ENCODE measurements at places on chromosomes 2 and 18.

DNA sequence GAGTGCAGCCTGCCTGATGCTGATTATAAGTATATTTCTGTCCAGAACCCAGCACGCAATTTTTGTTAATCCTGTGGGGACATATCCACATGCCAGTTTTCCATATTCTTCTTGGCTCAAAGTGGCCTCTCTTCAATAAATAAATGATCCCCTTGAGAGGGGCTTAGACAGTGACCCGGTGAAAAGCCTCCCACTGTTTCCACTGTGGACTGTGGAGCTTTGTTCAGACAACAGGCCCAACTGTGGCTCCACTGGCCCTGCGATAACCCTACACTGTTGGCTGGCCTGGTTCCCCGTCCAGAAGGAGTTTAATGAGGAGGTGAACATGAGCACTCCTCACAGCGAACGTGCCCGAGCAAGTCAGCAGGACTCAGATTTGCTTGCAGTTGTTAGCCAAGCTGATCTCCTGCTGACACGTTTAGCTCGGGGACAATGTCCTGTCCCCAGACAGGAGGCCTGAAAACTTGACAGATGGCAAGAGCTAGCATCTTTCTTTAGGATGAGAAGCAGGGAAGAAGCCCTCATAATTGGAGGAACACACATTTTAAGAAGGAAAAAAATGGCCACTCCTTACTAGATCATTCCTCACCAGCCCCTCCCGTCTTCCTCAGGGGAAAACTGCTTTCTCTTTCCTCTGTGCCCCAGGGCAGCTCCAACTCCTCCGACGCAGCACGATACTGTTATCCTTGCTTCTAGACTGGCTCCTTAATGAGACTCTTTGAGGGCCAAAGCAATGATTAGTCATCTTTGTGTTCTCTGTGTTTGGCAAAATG, 20.0 kb upstream of the MTCL1 start:
- DNase-seq = peak; percentile 80
- no peaks in the 10 kb centered on the region for H3K27me3 ChIP-seq
- H3K4me3 ChIP-seq = no peak overlapping the region

DNA sequence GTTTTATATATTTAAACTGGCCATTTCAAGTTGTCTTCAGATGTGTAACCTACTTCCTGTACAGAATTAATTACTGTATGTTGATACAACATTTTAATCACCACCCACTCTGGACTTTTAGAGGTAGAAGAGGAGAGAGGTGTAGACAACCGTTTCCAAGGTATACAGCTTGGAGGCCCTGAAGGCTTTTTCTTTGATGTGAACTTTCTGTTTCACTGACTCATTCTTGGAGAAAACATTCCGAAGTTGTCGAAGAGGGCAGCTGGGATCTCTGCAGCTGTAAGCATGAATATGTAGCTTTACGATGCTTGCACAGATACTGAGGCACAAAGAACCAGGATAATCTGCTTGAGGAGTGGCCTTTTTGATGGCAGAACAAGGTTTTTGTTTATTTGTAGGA, 137.0 kb downstream of the NCKAP5 start:
- H3K4me1 ChIP-seq = no peaks in the 10 kb centered on the region
- no peak overlapping the region for H3K4me3 ChIP-seq
- peak; percentile 74 for DNase-seq
- H3K27ac ChIP-seq = no peak overlapping the region

- peaks cover 8% of the 10 kb centered on the region for H3K27me3 ChIP-seq
- H3K36me3 ChIP-seq = no peaks in the 10 kb centered on the region
- peak; percentile 67 for DNase-seq
Observed at GRCh38 chr2:219433666-219434467, 776 bp upstream of the SPEG start.

DNA sequence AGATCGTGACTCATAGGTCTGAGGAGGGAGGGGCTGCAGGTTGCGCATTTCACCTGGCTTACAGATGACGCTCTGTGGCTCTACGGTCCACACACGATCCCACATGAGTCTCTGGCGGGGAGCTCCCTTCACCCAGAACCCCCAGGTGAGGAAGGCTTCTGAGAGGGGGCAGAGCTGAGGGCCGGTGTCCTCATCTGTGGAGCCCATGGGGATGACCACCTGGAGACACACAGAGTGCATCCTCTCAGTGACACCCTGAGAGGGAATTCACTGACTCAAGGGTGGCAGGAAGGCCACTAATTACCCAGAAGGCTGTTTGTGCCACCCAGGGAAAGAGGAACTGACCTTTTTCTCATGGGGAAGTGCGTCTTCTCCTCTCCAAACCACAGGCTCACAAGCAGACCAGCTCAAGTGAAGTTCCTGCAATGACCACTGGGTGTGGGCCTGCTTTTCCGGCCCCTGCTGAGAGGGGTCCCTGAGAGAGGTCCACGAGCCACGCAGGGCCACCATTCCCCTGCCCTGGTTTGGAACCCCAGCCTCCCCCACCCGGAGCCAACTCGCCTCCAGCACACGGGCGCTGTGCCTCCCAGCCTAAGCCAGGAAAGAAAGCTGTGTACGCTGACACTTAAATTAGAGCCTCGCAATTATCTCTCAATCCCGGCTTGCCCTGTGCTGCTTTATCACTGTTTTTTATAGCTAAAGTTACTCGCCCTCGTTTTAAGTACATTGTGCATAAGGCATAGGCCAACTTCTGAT, 114.1 kb downstream of the BCL11A start:
- H3K27ac ChIP-seq = no peak overlapping the region
- H3K4me3 ChIP-seq = no peak overlapping the region
- no peak for DNase-seq
- H3K27me3 ChIP-seq = no peaks in the 10 kb centered on the region
- H3K4me1 ChIP-seq = no peaks in the 10 kb centered on the region

GRCh38 chr18:13823707-13824395, at the start of gene MC5R:
TSS of gene MC5R (plus strand) at chr18:13824149. CDS start at chr18:13825766, 1,617 bp downstream.
- no peaks in the 10 kb centered on the region for H3K27me3 ChIP-seq
- peak within 1 kb of the TSS; percentile 20 for H3K4me3 ChIP-seq
- H3K4me1 ChIP-seq = no peaks in the 10 kb centered on the region
- no peaks in the 10 kb centered on the region for H3K36me3 ChIP-seq
- no peak within 1 kb of the TSS for H3K27ac ChIP-seq

DNA sequence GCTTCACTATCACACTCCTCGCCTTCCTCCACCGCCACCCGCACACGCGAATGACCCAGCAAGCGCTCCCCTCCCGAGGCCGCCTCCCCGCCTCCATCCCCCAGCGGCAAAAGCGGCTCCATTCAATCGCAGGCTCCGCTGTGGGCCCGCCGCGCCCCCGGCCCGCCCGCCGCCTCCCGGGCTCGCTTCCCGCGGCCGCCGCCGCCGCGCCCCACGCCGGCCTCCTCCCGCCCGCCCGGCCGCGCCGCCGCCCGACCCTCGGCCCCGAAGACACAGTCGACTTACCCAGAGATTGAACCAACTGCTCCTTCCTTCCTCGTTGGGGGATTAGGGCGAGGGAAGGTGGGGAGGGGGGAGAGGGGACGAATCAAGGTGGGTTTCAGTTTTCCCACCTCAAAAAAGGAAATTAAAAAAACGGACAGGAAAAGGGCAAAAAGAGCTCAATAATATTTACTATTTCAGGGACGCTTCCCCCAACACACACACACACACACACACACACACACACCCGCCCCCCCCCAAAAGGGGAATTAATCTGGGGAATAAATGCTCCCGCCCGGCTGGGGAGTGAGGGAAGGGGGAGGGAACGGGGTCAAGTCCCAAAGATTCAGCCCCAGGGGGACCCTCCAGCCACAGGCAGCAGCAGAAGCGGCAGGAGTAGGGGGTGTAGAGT, 743 bp downstream of the XPO1 start:
- H3K36me3 ChIP-seq = peaks cover 2% of the 10 kb centered on the region
- H3K27ac ChIP-seq = peak overlapping the region; percentile 96
- DNase-seq = peak; percentile 9
- H3K27me3 ChIP-seq = no peaks in the 10 kb centered on the region
- H3K4me1 ChIP-seq = peaks cover 3% of the 10 kb centered on the region

DNA sequence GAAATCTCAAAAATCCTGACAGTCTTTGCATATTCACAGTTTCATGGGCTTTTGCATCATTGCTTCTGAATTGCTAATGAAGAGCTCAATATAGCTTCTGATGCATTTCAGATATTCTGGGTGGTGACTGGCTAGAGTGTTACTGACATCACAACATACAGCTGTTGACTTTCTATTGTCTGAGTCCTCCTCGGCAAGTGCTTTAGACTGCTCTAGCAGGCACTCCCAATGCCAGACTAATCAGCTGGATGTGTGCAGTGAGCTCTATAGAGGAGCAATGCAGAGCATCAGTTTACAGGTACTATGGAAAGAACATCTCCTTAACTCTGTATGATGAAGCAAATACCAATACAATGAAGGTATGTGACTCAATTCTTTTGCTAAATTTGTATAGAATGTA, 54.9 kb downstream of the R3HDM1 start:
- no peak overlapping the region for H3K27ac ChIP-seq
- no peak overlapping the region for H3K4me3 ChIP-seq
- DNase-seq = no peak

- H3K4me1 ChIP-seq = peaks cover 5% of the 10 kb centered on the region
- H3K27me3 ChIP-seq = no peaks in the 10 kb centered on the region
- DNase-seq = peak; percentile 8
Observed at GRCh38 chr2:177433402-177433801, 40.8 kb downstream of the AGPS start.

- H3K4me3 ChIP-seq = no peak overlapping the region
- no peaks in the 10 kb centered on the region for H3K4me1 ChIP-seq
- no peak for DNase-seq
- no peak overlapping the region for H3K27ac ChIP-seq
- no peaks in the 10 kb centered on the region for H3K27me3 ChIP-seq
Observed at GRCh38 chr2:109370399-109371035, 241.5 kb downstream of the SH3RF3 start.

DNA sequence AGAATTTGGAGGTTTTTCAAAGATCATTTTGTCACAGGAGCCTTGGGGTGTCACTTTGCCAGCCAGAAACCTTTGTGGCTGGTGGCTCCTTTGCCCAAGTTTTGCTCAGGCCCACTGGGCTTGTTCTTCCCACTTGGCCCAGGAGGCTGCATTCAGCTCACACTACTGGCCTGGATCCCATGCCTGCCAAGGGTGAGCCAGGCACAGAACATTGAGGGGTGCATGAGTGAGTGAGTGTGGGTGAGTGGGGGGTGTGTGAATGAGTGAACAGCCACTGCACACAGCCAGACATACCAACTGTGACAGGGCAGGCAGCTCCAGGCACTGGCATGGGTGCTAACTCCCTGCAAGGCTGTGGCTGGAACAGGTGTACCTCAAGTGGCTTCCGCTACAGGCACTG, 39.6 kb downstream of the FAM171B start:
- DNase-seq = no peak
- no peak overlapping the region for H3K27ac ChIP-seq
- H3K27me3 ChIP-seq = no peaks in the 10 kb centered on the region
- H3K4me3 ChIP-seq = no peak overlapping the region
- H3K36me3 ChIP-seq = no peaks in the 10 kb centered on the region

GRCh38 chr18:59039449-59039848, 100.2 kb upstream of the SEC11C start:
- no peaks in the 10 kb centered on the region for H3K4me1 ChIP-seq
- no peaks in the 10 kb centered on the region for H3K27me3 ChIP-seq
- H3K4me3 ChIP-seq = no peak overlapping the region
- H3K27ac ChIP-seq = no peak overlapping the region

DNA sequence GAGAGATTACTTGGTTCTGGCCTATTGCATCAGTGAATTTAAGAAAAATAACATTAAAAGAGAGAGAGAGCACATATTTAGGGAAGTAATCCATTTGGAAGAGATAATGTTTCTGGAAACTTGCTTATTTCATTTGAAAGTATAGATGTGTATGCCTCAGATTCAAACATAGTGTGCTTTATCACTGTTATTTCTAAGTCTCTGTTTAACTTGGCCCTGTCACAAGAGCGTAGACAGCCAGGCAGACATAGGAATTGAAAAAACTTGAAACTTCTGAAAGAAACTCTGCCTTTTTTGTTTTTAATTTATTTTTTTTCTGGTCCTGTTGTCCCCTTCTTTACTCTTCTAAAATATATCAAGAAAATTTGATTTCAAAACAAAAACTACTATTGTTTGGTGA, 849.1 kb downstream of the CNTNAP5 start:
- no peak overlapping the region for H3K27ac ChIP-seq
- no peaks in the 10 kb centered on the region for H3K36me3 ChIP-seq
- H3K4me3 ChIP-seq = no peak overlapping the region
- no peak for DNase-seq
- H3K4me1 ChIP-seq = no peaks in the 10 kb centered on the region

DNA sequence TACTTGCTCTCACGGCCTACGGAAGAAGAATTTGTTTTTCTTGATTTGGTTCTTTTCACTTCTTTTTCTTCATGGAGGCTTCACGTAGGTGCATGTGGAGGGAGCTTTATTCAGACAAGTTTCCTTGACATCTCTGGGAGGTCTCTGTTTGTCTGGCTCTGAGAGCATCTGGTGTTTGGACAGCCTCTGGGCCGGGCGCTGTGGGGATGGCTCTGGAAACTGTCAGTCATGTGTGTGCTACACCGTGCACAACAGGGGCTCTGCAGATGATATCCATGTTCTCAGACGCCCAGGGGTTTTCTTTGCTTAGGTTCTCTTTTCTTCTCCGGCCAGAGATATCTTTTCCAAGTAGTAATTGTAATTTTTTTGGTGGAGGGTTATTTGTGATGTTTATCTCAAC, 130.7 kb downstream of the SH3RF3 start:
- DNase-seq = no peak
- no peak overlapping the region for H3K4me3 ChIP-seq
- H3K36me3 ChIP-seq = no peaks in the 10 kb centered on the region
- no peaks in the 10 kb centered on the region for H3K27me3 ChIP-seq
- no peak overlapping the region for H3K27ac ChIP-seq
- peaks cover 9% of the 10 kb centered on the region for H3K4me1 ChIP-seq

- DNase-seq = peak; percentile 25
- H3K27me3 ChIP-seq = no peaks in the 10 kb centered on the region
- H3K27ac ChIP-seq = no peak overlapping the region
- H3K4me3 ChIP-seq = no peak overlapping the region
- peaks cover 13% of the 10 kb centered on the region for H3K4me1 ChIP-seq
Observed at GRCh38 chr2:68195096-68195495, 37.4 kb downstream of the PNO1 start.

DNA sequence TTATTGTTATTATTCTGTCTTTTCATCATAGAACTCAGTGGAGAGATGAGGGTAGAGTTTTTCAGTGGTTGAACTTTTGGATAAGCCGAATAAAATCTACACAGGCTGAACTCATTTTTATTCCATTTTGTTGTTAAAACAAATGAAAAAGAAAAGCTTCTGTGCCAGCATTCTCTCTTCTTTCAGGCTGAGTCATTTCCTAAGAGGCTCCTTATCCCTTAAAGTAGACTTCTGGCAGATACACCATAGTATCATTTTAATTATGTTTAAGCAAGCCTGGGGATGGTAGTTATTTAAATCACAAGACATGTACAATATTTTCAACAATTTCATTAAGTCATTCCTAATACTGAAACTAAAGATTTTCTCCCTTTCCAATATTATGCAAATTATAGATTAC, 1364.0 kb upstream of the NRXN1 start:
- peak; percentile 66 for DNase-seq
- no peak overlapping the region for H3K27ac ChIP-seq
- H3K4me3 ChIP-seq = no peak overlapping the region
- H3K36me3 ChIP-seq = no peaks in the 10 kb centered on the region
- H3K27me3 ChIP-seq = no peaks in the 10 kb centered on the region

All from fibroblast of lung (primary cell).